GM03348 (cell line): ENCODE measurements at places on chromosomes 11 and 22.
A peak's percentile ranks its signal among the peaks of the same experiment; 100 is the strongest.

- no peak for DNase-seq
Measured at GRCh38 chr11:61814247-61814957, 2.4 kb downstream of the FADS1 start.

- no peak for DNase-seq
Measured at GRCh38 chr11:495537-495931, 11.5 kb downstream of the RNH1 start.

DNA sequence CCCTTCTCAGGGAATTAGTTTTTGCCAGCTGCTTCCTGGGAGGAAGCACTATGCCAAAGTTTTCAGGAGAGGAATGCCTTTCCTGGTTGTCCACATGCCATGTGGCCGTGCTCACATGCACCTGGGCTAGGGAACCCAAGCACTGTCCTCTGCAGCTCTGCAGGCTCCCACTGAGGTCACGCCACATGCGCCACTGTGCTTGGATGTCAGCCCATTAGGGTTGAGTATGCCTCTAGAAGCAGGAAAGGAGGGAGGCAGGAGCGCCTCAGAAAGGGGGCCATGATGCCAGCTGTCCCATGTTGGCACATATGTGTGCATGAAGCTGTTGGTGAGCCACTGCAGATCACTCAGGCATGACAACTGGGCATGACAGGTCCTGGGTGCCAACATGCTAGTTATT lies 81.6 kb upstream of the SUSD2 start:
- DNase-seq, result no peak

- no peak for DNase-seq
Measured at GRCh38 chr11:94275961-94276360, 28.4 kb upstream of the IZUMO1R start.

GRCh38 chr11:96207459-96208449 lies 135.2 kb downstream of the MAML2 start:
- no peak for DNase-seq

- DNase-seq, result no peak
Measured at GRCh38 chr22:38549101-38549894, 20.7 kb downstream of the DMC1 start.

DNA sequence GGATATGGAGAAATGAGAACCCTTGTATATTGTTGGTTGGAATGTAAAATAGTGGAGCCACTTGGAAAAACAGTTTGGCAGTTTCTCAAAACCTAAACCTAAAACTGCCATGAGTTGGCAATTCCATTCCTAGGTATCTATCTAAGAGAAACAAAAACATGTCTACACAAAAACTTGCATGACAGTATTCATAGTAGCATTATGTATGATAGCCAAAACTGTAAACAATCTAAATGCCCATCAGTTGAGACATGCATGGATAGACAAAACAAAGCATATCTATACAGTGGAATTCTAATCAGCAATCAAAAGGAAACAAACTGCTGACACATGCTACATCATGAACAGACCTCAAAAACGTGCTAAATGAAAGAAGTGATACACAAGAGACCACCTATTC lies 34.9 kb downstream of the TRAF6 start:
- no peak for DNase-seq

- no peak for DNase-seq
Measured at GRCh38 chr22:45690008-45690407, 18.4 kb downstream of the ATXN10 start.

GRCh38 chr11:122843281-122844141 lies 5.2 kb downstream of the CRTAM start:
- no peak for DNase-seq

DNA sequence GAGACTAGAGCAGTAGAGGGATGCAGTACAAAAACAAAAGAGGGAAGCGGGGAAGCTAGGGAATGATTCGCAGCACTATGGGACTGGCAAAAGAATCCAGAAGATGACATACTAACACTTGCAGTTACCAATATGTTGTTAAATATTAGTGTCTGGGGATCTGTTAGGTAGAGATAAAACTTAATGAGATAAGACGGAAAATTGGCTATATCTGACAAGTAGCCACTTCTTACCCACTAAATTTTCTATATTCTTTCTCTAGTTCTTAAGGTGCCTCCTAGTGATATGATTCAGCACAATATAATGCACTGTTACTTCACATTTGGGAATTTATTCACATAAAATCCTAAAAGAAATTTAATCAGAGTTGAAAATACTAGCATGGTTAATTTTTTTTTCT lies 30.8 kb downstream of the CCDC90B start:
- no peak for DNase-seq

- DNase-seq, result no peak
Measured at GRCh38 chr11:66035653-66036333, 9.5 kb upstream of the CATSPER1 start.

GRCh38 chr22:23424031-23424430 lies 156.1 kb downstream of the IGLL1 start:
- no peak for DNase-seq

DNA sequence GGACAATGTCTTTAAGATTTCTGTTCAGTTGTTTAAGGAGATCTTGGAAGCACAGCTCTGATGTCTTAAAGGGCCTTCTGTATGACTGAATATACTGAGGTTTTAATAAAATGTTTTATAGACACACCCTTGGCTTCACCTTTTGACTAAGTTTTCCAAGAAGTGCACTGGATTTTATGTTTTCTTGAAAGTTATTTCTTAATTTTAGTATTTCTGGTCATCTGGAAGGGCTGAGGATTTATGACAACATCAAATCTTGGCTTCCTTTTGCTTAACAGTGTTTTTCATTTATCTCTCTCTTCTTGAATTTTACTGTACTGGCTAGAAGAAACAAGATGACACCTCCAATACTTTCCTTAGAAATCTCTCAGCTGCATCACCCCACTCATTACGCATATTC lies 2423.4 kb downstream of the LRRC4C start:
- no peak for DNase-seq

DNA sequence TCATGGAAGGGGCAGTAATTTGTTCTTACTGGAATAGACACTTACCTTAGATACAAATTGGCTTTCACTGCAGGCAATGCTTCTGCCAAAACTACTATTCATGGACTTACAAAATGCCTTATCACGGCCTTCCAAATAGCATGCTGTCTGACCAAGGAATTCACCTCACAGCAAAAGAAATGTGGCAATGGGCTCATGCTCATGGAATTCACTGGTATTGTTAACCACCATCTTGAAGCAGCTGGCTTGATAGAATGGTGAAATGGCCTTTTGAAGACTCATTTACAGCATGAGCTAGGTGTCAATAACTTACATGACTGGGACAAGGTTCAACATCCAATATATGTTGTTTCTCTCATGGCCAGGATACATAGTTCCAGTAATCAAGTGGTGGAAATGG lies 21.9 kb downstream of the OR5B21 start:
- no peak for DNase-seq

DNA sequence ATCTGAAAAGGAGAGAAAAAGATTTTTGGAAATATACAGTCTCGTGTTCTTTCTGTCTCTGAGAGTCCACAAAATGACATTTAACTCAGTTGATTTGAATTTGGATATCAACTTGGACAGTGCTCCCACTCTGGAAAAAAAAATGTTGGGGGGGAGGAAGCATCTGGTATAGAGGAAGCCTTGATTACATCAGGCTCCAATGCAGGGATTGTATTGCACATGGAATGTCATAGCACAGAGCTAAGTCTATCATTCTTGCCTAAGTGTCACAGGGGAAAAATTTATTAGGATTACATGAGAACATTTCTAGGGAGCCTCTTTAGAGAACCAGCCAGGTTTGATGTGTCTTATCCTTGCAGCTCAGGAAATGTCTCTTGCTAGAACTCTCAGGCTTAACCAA lies 23.0 kb downstream of the MS4A6A start:
- DNase-seq, result no peak

GRCh38 chr11:19598456-19598855 lies 114.2 kb upstream of the NAV2 start:
- DNase-seq, result no peak

DNA sequence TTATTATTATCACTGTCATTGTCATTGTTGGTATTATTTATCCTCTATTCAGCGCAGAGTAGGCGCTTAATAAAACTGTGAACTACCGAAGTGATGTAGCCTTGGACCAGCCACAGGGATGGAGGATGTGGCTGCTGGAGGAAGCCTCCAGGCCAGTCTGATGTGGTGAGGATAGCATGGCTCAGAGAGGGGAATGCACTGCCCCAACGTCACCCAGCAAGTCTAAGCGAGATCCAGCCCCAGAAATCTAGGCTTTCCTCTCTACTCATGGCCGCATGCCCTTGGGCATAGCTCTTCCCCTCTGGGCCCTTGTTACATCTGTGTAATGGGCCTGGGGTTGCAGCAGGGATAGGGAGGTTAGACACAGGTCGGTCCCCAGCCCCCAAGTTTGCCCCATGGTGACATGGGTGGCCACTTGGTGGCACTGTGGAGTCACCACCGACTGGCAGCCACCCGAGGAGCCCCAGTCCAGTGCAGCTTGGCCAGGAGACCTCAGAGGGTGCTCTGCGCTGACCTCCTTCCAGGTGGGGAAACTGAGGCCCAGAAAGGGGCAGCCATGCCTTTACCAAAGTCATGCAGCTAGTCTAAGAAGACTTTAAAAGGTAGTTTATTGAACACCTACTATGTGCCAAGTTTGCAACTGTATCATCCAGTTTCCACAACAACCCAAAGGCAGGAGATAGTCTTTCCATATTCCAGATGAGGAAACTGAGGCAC lies 395.7 kb downstream of the MN1 start:
- DNase-seq, result peak; percentile 83

GRCh38 chr11:59558270-59558643 lies 46.9 kb downstream of the OR4D9 start:
- no peak for DNase-seq

- no peak for DNase-seq
Measured at GRCh38 chr11:25597696-25598095, 734.2 kb upstream of the ANO3 start.

GRCh38 chr11:61871158-61871597 lies 20.2 kb downstream of the FADS3 start:
- peak; percentile 95 for DNase-seq

- DNase-seq, result no peak
Measured at GRCh38 chr11:11478687-11479086, 125.6 kb upstream of the CSNK2A3 start.

DNA sequence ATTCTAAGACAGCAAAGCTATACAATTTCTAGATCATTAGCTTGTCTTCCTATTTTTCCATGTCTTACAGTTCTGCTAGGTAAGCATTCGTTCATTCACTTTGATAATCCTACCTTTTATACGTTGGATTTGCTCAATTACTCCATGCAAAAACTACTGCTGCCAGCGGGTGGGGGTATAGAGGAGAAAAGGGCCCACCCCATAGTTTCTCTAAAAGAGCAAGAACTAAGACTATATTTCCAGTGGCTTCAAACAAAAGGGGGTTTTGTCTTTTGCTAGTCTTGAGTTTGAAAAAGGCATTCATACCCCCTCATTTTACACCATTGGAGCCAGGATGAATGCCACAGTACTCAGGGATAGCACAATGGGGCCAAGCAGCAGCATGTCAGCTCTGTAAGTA lies 155.7 kb downstream of the WT1 start:
- no peak for DNase-seq

DNA sequence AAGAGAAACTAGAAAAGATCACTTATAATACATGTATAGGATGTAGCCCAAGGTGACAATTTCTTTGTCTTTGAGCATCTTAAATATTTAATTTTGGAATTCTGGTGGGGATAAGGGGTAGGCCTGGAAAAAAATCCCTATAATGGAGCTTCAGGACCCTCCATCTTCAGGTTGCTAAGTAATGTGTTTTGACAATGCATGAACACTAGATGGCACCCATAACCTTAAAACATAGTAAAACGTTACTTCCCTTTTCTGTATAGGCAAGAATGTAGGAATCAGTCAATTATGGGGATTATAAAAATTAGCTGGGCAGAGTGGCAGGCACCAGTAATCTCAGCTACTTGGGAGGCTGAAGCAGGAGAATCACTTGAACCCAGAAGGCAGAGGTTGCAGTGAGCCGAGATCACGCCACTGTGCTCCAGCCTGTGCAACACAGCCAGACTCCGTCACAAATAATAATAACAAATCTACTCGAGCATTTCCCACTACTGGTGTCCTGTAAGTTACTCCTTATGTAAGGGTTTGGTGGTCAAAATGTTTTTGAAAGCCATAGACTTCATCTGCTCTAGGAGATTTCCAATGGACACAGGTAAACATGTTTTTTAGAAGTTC lies 541.9 kb upstream of the CCDC90B start:
- DNase-seq, result peak; percentile 50

GRCh38 chr11:8224161-8224591 lies 39.5 kb downstream of the LMO1 start:
- DNase-seq, result no peak

DNA sequence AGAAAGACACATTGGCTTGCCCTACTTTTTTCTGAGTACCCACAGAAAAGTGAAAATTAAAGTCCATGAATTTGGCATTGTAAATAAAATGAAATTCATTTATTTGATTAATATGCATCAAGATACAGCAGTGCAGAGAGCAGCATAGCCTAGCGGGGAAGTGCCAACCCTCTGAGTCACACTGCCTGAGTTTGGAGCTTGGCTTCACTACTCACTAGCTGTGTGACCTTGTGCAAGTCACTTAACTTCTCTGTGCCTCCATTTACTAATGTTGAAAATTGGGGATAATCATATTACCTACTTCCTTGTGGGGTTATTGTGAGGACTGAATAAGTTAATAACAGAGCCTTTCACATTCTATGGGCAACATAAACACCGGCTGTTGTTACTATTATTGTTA lies 111.5 kb upstream of the CSNK2A3 start:
- DNase-seq, result no peak

- no peak for DNase-seq
Measured at GRCh38 chr11:6841694-6842093, 3.8 kb upstream of the OR10A5 start.

GRCh38 chr22:37284805-37285355 lies 2.6 kb downstream of the CYTH4 start:
- no peak for DNase-seq

GRCh38 chr11:114846416-114846791 lies 168.1 kb downstream of the NXPE2 start:
- DNase-seq, result no peak

DNA sequence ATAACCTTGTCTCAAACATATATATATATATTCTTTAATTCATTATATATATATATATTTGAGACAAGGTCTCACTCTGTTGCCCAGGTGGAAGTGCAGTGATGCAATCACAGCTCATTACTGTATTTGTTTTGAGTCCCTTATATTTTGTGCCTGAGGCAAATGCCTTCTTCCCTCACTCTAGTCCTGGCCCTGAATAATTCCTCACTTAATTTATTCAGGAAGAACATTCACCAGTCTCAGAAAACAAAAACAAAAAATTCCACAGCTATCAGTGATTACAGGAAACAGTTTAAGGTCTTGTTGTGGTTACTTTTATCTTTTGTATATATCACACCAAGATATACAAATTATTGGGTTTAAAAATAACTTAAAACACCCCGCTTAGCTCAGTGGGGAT lies 155.7 kb downstream of the CWF19L2 start:
- DNase-seq, result no peak
